CD4-positive, alpha-beta memory T cell (primary cell): ENCODE measurements at places on chromosomes 7 and 10.

DNA sequence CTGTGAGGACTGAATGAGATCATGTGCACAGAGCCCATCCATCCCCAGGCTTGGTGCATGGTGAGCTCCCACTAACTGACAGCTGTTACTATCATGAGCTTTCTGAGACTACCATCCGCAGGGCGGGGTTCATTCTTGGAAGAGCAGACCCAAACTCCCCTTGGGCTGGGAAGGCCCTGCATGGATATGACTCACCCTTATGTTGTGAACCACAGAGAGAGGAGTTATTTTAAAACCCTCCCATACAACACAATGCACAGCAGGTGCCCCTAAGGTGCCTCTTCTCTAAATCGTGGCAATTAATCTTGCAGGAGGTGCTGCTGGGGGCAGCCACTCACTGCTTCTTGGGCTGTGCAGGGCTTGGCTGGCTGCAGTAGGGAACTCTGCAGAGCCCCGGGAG lies 219.1 kb downstream of the GFRA1 start:
- no peak for DNase-seq

DNA sequence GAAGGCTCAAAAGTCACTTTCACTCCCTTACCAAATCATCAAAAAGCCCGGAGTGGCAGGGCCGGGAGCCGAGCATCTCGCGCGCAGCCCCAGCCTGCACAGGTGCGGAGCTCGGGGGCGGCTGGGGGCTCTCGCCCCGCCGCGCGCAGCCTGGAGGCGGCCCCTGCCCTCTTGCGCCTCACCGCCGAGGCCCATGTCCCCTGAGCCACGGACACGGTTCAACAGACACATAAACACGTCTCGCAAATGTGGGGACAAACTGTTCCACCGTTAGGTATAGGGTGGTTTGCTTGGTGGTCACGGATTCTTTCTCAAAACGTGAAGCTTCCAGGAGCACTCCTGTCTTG lies 700 bp downstream of the GSAP start:
- DNase-seq = peak; percentile 20

DNA sequence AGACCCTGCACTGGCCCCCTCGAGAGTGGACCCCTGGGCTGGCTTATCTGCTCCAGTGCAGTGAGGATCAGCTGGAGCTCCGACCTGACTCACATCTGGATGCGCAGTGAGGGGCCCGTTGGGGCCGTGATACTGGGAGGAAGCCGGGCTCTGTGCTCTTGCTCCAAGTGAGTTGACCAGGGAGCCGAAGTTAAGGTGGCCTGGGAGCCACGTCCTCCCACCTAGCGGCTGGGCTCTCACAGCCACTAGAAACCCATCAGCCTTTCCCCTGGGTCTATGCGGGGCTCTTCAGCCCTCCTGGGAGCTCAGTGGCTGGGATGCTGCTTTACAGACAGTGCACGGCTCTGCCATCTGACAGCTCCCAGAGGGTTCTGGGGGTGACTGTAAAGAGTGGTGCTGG lies 9.1 kb downstream of the ALKBH4 start:
- no peak for DNase-seq

- no peak for DNase-seq
Observed at GRCh38 chr10:103225939-103226338, 19.7 kb upstream of the RPEL1 start.

DNA sequence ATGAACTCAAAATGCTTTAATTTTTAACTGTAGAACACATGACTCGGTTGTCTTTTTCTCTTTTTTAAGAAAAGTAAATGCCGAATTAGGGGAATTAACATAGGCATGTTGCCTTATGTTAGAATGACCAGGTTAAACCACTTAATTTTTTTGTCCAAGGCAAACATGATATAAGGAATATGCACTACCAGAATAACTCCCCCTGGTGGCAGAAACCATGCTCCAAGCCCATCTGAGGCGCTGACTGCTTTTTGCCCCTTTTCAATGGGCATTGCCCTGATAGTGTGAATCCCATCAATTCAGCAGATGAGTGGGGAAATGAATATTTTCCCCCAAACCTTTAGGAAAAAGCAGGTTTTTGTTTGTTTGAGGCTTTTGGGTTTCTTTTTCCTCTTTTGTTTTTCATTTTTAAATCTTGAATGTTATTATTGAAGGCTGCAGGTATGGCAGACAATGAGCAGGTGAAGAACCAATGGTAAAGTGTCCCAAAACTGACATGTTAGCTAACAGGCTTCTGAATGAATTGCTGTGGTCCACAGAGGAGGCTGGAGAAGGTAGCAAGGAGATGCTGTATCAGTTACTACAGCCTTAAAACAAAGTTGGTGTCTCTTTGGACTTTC lies 284.3 kb downstream of the SORCS3 start:
- peak; percentile 10 for DNase-seq

DNA sequence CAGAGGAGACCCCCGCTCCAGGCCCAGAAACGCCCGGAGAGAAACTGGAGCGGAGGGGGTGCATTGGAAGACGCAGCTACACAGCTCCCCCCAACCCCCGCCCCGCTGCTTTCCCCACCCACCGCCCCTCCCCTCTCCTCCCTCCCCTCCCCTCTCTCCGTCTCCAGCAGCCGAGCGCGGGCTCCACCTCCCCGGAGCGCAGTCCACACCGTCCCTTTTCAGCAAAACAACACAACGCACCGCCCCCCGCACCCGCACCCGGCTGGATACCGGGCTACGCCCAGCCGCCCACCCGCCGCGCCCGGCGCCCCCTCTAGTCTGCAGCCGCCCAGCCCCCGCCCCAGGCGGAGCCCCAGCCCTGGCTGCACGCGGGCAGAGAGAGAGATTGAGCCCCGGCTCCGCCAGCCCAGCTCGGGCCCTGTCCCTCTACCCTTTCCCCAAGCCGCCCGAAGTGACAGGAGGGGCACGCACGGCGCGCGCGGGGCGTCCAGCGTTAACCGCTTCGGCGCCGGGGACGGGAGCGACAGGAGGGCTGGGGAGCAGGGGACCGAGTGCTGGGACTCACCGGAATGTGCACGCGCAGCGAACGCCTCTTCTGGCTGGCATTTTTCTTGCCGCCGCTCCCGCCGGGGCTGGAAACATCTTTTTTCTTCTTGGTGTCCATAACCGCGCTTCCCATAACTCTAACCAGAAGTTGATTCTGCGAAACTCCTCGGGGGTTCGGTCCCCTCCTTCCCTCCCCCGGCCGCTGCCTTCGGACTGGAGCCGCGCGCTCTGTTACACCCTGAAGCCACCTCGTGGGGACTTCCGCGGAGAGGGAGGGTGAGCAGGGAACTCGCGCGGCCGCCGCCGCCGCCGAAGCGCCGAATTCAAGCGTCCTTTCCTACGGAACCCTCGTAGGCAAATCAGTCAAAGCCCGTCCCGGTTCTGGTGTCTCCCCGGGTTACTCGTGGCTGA lies 695 bp downstream of the PRKAG2 start:
- DNase-seq = peak; percentile 67

GRCh38 chr7:131747658-131748232 lies 191.3 kb upstream of the PODXL start:
- DNase-seq = no peak

GRCh38 chr10:93954726-93955363 lies 38.9 kb upstream of the PLCE1 start:
- no peak for DNase-seq

- no peak for DNase-seq
Observed at GRCh38 chr7:94043299-94043698, 39.1 kb upstream of the BET1 start.

- no peak for DNase-seq
Observed at GRCh38 chr10:63504145-63504881, 16.9 kb upstream of the REEP3 start.

DNA sequence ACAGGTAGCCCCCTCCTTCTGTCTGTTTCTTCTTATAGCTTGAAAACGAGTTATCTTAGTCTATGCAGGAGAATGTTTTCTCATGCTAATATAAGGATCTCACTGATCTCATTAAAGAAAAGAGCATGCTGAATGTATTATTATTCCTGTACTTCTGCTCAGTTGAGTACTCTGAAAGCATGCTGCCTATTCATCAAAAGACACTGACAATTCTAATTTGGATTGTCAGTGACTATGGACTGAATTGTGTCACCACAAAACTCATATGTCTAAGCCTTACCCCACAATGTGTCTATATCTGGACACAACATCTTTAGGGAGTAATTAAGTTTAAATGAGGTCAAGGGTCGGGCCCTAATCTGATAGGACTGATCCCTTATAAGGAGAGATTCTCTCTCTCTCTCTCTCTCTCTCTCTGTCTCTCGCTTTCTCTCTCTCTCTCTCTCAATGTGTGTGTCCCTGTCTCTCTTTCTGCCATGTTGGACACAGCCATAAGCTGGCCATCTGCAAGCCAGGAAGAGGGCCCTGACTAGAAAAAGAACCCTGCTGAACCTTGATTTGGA lies 98.4 kb downstream of the GNAT3 start:
- DNase-seq = no peak

GRCh38 chr7:158766570-158767281 lies 62.1 kb upstream of the NCAPG2 start:
- no peak for DNase-seq
